Endothelial cell (in vitro differentiated cells): ENCODE measurements at places on chromosomes 6 and 20. TPM values are rescaled to one million over a fixed set of nuclear protein-coding genes. Genes with fewer than 3 reads are reported as not detected.

UST gene
- 23.2 TPM for total RNA-seq

CCN6 gene
- not detected for total RNA-seq

LPIN3 gene
- total RNA-seq: 20.1 TPM

CCHCR1 gene
- 21.7 TPM for total RNA-seq

LTA gene
- total RNA-seq: not detected

CEP57L1 gene
- 11.0 TPM for total RNA-seq
